Activated CD4-positive, alpha-beta T cell treated with anti-CD3 and anti-CD28 coated beads for 36 hours (primary cell): ENCODE measurements at places on chromosomes 12 and 14. TPM values are rescaled to one million over a fixed set of nuclear protein-coding genes. Genes with fewer than 3 reads are reported as not detected.

DNA sequence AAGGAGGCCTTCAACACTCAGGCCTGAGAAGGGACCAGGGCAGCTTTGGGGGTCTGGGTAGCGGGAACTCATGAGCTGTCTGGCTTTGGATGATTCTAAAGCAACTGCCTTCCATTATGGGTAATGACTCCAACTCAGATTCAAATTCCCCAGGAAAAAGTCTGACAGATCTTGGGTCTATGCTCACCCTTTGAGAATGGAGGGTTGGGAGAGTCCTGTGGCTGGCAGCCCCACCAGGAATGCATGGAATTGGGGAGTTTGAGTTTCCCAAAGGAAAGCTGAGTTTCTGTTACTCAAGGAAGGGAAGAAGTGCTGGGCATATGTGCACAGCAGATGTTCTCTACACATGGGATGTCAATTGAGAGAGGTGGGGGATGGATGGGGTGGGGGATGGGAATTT is 22.4 kb upstream of the LTBP2 start:
- DNase-seq, result no peak

GRCh38 chr14:31963587-31963986 is 113.5 kb upstream of the ARHGAP5 start:
- no peak for DNase-seq

PPM1H gene
- 0.02 TPM for total RNA-seq

TMPRSS12 gene
- not detected for total RNA-seq
